ENCODE measurements at places on chromosomes 12 and 14. TPM values are rescaled to one million over a fixed set of nuclear protein-coding genes. Genes with fewer than 3 reads are reported as not detected.
A peak's percentile ranks its signal among the peaks of the same experiment; 100 is the strongest.

GRCh38 chr12:8572507-8572906, 31.8 kb upstream of the CLEC4E start:
- no peak overlapping the region for H3K4me3 ChIP-seq
- H3K36me3 ChIP-seq, result no peaks in the 10 kb centered on the region
- no peak for DNase-seq
- no peaks in the 10 kb centered on the region for H3K27me3 ChIP-seq

DNA sequence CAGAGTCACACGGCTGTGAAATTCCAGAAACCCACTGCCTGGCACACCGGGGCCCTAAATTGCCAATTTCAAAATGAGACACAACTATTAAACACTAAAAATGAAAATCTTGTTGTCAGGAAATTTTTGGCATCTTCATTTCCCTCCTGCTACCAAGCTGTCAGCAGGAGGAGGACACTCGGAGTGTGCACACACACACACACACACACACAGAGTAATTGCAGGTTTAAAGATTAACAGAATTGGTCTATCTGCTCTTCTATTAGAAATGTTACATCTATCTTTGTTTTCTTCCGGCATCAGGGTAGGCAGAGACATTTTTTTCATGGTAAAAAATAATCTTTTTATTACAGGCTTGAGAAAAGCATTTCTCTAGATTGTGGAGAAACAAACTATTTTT, 314.2 kb downstream of the EGLN3 start:
- H3K4me3 ChIP-seq, result no peak overlapping the region
- H3K27ac ChIP-seq, result no peak overlapping the region
- H3K27me3 ChIP-seq, result no peaks in the 10 kb centered on the region
- no peaks in the 10 kb centered on the region for H3K4me1 ChIP-seq

DNA sequence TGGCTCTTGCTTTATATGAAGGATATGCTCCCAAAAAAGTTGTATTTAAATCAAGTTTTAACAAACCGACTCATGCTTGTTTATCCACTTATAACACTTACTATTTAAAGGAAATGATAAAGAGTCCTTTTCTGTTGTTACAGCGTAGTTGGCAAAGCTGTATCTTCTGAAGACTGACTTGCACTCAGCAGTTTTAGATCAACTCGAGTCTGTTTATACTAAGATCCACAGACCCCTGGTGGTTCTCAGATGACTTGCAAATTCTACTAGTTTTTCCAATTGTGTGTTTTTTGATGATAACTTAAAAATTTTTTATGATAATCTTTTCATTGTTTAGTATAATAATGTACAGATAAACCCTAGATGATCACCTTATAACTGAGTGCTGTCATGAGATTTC, 475.8 kb downstream of the RGS6 start:
- no peaks in the 10 kb centered on the region for H3K27me3 ChIP-seq
- DNase-seq, result no peak
- H3K4me1 ChIP-seq, result no peaks in the 10 kb centered on the region
- H3K36me3 ChIP-seq, result no peaks in the 10 kb centered on the region
- no peak overlapping the region for H3K27ac ChIP-seq
- H3K4me3 ChIP-seq, result no peak overlapping the region

MSRB3 gene
- total RNA-seq, result 44.0 TPM

DNA sequence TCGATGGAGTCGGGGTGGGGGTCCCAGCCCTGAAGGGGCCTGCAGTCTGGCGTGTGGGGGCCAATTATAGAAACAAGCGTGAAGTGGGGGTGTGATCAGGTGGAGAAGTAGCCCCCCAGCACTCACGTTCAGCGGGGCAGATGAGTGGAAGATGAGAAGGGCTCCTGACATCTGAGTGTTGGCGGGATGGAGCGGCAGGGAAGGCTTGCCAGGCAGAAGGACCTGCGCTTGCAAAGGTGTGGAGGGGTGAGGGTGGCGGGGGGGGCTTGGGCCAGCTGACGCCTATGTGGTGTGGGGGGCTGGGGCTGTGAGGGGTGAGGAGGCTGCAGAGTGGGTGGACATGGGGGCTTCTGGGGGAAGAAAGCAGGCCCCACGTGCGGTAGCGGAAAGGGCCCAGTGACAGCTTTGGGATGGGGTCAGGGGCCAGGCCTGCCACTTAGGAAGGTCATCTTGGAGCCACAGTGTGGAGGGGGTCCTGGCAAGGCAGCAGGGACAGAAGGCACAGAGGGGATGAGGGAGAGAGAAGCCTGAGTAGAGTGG, 22.2 kb upstream of the BEGAIN start:
- H3K4me3 ChIP-seq, result no peak overlapping the region
- no peak for DNase-seq
- no peaks in the 10 kb centered on the region for H3K36me3 ChIP-seq
- H3K27ac ChIP-seq, result no peak overlapping the region
- H3K4me1 ChIP-seq, result no peaks in the 10 kb centered on the region

GRCh38 chr14:89899917-89900663, 54.4 kb downstream of the EFCAB11 start:
- H3K4me3 ChIP-seq, result no peak overlapping the region
- H3K27me3 ChIP-seq, result no peaks in the 10 kb centered on the region
- no peaks in the 10 kb centered on the region for H3K36me3 ChIP-seq
- no peaks in the 10 kb centered on the region for H3K4me1 ChIP-seq
- DNase-seq, result peak; percentile 50

DNA sequence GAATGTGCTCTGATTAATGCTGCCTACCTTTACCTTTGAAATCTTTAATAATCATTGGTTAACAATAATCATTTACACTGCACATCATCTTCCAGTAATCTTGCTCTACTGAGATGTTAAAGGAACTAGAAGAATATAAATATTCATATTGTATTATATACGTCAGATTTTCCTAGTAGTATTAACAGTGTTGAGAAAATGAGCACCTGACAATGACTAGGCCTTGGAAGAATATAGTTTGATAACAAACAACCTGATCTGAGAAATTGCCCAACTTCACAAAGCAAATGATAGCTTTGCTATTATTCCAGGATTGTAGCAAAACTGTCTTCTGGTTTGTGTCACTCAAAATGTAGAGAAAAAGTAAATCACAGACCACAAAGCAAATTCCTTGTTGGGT, 467.1 kb downstream of the NOVA1 start:
- peaks cover 3% of the 10 kb centered on the region for H3K27me3 ChIP-seq
- H3K4me3 ChIP-seq, result no peak overlapping the region
- peaks cover 8% of the 10 kb centered on the region for H3K4me1 ChIP-seq
- DNase-seq, result no peak
- no peak overlapping the region for H3K27ac ChIP-seq

GRCh38 chr12:20628226-20628787, 66.8 kb upstream of the SLCO1C1 start:
- no peak overlapping the region for H3K4me3 ChIP-seq
- no peak for DNase-seq
- H3K36me3 ChIP-seq, result no peaks in the 10 kb centered on the region
- no peaks in the 10 kb centered on the region for H3K27me3 ChIP-seq

GRCh38 chr14:75619548-75619947, 41.1 kb downstream of the ERG28 start:
- H3K4me1 ChIP-seq, result no peaks in the 10 kb centered on the region
- DNase-seq, result no peak
- no peaks in the 10 kb centered on the region for H3K27me3 ChIP-seq
- no peak overlapping the region for H3K4me3 ChIP-seq

- H3K4me3 ChIP-seq, result no peak overlapping the region
- no peak overlapping the region for H3K27ac ChIP-seq
- peaks cover 29% of the 10 kb centered on the region for H3K4me1 ChIP-seq
- peak; percentile 59 for DNase-seq
- H3K36me3 ChIP-seq, result no peaks in the 10 kb centered on the region
These were observed 214.9 kb upstream of the HMGA2 start for GRCh38 chr12:65609359-65609771.

SMCO2 gene
- not detected for total RNA-seq

KRT85 gene
- 0.12 TPM for total RNA-seq

GRCh38 chr14:102951034-102951433, 28.6 kb downstream of the AMN start:
- peaks cover 16% of the 10 kb centered on the region for H3K4me1 ChIP-seq
- no peak overlapping the region for H3K27ac ChIP-seq
- H3K4me3 ChIP-seq, result no peak overlapping the region
- H3K36me3 ChIP-seq, result peaks cover 38% of the 10 kb centered on the region
- H3K27me3 ChIP-seq, result no peaks in the 10 kb centered on the region

DNA sequence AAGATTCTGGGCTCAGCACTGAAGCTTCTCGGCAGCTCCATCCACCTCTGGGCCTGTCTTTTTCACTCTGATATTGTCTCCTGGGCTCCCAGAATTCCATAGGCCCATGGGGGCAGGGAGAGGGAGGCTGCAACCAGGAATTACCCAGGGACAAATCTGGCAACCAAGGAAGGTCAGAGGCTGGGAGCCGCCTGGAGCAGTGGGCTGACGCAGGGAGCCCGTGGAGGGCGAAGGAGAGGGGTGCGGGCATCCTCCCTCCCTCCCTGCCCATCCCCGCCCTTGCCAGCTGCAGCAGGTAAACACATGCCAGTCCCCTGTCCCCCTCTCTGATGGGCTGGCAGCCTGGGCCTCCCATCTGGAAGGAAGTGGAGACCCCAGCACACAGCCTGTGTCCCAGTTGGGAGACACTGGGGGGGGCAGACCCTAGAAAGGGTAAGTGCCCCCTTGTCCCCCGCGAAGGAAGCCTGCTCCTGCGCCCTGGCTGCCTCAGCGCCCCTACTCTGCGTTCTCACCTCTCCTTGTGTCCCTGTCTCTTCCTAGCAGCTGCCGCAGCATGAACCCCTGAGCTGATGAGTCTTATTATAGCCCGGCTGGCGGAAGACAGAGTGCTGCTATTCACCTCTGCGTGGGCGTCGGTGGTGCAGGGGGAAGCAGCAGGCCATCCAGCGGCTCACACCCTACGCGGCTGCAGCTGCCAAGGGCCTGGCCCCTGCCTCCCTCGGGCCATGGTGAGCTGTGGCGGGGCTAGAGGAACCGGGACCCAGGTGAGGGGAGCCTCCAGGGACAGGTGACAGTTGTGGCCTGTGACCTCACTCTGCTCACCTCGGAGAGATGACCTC, 6.7 kb downstream of the LRTM2 start:
- no peak overlapping the region for H3K27ac ChIP-seq
- no peaks in the 10 kb centered on the region for H3K36me3 ChIP-seq
- no peak overlapping the region for H3K4me3 ChIP-seq
- peaks cover 10% of the 10 kb centered on the region for H3K4me1 ChIP-seq

DNA sequence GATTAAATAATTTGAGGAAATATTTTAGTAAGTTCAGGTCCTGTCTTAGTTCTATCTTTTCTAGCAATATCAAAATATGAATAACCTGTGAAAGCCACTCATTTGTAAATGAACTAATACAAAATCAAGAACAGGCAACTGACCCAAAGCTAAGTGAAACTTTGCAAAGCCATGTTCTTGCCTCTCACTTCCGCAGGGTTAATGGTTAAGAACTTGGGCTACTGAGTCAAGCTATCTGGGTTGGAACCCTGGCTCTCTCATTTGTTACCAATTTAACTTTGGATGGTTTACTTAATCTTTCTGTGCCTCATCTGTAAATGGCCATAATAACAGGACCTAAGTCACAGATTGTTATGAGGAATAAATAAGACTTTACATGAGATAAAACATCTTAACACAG, 2.8 kb downstream of the KIF21A start:
- no peak overlapping the region for H3K4me3 ChIP-seq
- H3K27me3 ChIP-seq, result no peaks in the 10 kb centered on the region
- no peaks in the 10 kb centered on the region for H3K36me3 ChIP-seq
- DNase-seq, result no peak
- no peak overlapping the region for H3K27ac ChIP-seq

DNA sequence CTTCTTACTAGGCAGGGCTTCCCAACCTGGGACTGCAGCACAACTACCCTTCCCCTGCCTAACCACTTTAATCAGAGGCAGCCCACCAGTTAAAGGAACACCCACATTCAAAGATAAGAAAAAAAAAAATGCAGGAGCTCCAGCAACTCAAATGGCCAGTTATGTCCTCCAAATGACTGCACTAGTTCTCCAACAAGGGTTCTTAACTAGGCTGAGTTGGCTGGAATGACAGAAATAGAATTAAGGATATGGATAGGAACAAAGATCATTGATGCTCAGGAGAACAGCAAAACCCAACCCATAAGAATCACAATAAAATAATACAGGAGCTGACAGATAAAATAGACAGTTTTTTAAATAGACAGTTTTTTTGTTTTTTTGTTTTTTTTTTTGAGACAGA, 154.2 kb downstream of the PLCZ1 start:
- H3K36me3 ChIP-seq, result no peaks in the 10 kb centered on the region
- DNase-seq, result peak; percentile 6
- no peak overlapping the region for H3K27ac ChIP-seq
- H3K4me3 ChIP-seq, result no peak overlapping the region
- H3K4me1 ChIP-seq, result no peaks in the 10 kb centered on the region
- H3K27me3 ChIP-seq, result no peaks in the 10 kb centered on the region

DNA sequence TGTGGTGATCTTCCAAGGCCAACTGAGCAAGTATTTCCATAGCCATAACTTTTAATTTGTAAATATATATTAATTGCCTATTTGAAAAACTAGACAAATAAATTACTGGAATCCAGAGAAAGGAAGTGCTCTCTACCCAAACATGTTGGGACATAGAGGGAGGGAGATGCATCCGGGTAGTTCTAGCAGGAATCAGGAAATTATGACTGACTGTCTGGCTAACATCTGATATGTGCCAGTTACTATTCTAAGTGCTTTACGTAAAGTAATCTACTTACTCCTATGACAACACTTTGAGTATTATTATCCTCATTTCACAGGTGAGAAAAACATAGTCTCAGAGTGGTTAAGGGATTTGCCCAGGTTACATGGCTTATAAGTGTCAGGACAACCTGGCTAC, 147.7 kb upstream of the VASH1 start:
- no peak overlapping the region for H3K27ac ChIP-seq
- no peak overlapping the region for H3K4me3 ChIP-seq

SELPLG gene
- total RNA-seq, result 1.4 TPM

GRCh38 chr12:62995097-62995496, 60.1 kb upstream of the PPM1H start:
- DNase-seq, result no peak
- H3K27me3 ChIP-seq, result no peaks in the 10 kb centered on the region
- H3K4me1 ChIP-seq, result no peaks in the 10 kb centered on the region
- H3K4me3 ChIP-seq, result no peak overlapping the region
- no peak overlapping the region for H3K27ac ChIP-seq

NEMF gene
- 33.9 TPM for total RNA-seq

DNA sequence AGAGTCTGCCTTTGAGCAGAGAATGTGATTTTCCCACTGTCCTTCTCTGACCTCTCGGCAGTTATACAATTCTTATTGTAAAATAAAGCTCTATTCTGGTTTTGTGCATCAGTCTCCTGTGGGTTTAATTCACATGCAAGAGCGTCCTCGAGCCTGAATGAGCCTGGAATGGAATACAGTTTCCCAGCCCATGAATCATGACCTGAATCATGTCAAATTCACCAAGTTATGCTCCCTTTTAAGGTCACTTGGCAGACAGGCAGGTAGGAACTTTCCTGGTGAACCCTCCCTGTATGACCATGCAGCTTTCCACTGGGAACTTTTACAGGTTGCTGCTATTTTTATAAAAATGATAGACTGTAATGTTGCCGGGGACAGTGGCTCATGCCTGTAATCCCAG, 41.7 kb downstream of the BICD1 start:
- no peaks in the 10 kb centered on the region for H3K27me3 ChIP-seq
- no peak overlapping the region for H3K4me3 ChIP-seq
- peaks cover 6% of the 10 kb centered on the region for H3K4me1 ChIP-seq
- DNase-seq, result no peak
- no peak overlapping the region for H3K27ac ChIP-seq

- no peaks in the 10 kb centered on the region for H3K36me3 ChIP-seq
- H3K4me3 ChIP-seq, result no peak overlapping the region
- DNase-seq, result no peak
- H3K4me1 ChIP-seq, result no peaks in the 10 kb centered on the region
These were observed 41.3 kb downstream of the BAZ1A start for GRCh38 chr14:34833549-34834523.

Data from cardiac muscle cell (in vitro differentiated cells and primary cell).